ENCODE measurements at places on chromosomes 11 and 22.

DNA sequence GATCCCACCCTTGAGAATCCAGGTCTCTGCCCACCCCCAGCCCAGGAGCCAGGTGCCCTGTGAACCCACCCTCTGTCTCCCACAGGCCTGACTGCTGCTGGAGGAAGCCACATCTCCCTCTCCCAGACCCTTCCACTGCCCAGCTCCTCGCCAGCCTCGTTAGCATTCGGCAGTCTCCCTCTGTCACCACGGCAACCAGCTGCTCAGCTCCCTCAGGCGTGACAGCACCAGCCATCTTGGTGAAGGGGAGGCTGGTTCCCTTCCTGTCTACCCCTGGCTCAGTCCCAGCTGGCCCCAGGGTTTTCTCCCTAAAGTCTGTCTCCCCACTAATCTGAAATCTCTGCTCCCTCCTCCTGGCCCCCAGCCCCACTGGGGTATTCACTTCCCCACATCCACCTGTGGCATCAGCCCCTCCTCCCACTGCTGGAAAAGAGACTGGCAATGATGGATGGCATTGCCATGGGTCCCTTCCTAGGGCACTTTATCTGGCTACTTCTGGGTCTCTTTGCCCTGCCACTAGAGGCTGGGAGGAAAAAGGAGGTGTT lies 28.1 kb downstream of the NRXN2 start:
- H3K4me3 ChIP-seq: no peak overlapping the region
- peaks cover 27% of the 10 kb centered on the region for H3K27me3 ChIP-seq
- no peaks in the 10 kb centered on the region for H3K4me1 ChIP-seq
- DNase-seq: no peak

DNA sequence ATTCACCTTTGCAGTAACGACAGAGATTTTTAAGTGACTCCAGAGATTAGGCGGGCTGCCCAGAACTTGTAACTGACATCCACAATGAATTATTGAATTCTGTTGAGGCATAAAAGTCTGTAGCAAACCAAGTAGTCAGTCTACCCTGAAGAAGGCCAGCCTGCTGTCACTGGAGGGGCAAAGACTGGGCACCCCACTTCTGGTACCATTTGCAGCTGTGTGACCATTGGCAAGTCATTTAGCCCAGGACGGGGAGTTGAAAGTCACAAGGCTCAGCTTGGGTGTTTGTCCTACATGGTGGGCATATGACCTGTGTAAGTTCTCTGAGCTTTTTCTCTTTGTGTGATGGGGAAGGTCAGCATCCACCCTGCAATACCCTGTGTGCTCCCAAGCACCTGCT lies 119.4 kb downstream of the ARHGAP8 start:
- no peaks in the 10 kb centered on the region for H3K27me3 ChIP-seq
- DNase-seq: no peak
- no peak overlapping the region for H3K4me3 ChIP-seq
- H3K4me1 ChIP-seq: no peaks in the 10 kb centered on the region
- H3K36me3 ChIP-seq: no peaks in the 10 kb centered on the region

DNA sequence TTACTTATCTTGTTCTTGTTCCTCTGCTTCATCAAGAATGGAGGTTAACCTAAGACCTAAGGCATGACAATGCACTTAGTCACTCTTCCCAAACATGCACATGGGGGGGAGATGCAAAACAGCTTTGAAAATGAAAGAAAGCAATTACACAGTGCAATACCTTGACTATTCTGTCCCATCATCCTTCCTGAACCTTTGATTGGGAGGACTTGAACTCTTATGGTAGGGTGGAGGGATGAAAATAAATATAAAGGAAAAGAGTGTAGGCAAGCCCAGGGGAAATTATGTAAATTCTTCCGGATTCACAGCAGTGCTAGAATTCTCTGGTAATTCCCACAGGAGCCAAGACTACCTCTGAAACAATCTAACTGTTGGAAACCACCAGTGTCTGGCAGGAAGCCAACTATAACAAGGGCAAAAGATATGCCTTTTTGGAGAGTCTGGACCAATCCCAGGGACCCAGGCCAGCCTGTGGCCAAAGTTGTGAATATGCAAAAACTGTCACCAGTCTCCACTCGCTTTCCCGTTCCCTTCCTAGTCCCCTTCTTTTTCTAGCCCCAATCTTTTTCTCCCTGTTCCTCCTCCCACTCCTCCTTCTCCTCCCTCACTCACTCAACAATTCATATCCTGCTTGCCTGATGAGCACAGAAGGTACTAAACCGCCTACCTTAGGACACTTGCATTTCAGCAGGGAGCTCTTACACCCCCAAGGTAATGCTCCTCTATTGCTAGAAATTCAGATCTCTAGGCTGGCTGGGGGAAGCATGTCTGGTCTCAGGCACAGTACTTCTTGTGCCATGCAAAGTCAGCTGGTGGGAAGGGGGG lies 2.5 kb upstream of the RCN1 start:
- peak overlapping the region; percentile 20 for H3K4me3 ChIP-seq
- no peaks in the 10 kb centered on the region for H3K27me3 ChIP-seq
- H3K36me3 ChIP-seq: no peaks in the 10 kb centered on the region
- peaks cover 46% of the 10 kb centered on the region for H3K4me1 ChIP-seq

GRCh38 chr11:60457576-60457975 lies 1.9 kb downstream of the MS4A1 start:
- no peak for DNase-seq
- H3K4me3 ChIP-seq: no peak overlapping the region
- H3K27ac ChIP-seq: no peak overlapping the region
- H3K36me3 ChIP-seq: no peaks in the 10 kb centered on the region
- H3K4me1 ChIP-seq: no peaks in the 10 kb centered on the region
- H3K27me3 ChIP-seq: no peaks in the 10 kb centered on the region

DNA sequence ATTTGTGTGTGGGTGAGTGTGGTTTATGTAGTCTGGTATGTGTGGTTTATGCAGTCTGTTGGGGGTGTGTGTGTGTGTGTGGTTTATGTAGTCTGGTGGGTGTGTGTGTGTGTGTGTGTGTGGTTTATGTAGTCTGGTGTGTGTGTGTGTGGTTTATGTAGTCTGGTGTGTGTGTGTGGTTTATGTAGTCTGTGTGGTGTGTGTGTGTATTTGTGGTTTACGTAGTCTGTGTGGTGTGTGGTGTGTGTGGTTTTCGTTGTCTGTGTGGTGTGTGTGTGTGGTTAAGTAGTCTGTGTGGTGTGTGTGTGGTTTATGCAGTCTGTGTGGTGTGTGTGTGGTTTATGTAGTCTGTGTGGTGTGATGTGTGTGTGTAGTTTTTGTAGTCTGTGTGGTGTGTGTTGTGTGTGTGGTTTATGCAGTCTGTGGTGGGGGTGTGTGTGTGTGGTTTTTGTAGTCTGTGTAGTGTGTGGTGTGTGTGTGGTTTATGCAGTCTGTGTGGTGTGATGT lies 26.2 kb upstream of the PARVG start:
- H3K27me3 ChIP-seq: peaks cover 3% of the 10 kb centered on the region
- H3K36me3 ChIP-seq: no peaks in the 10 kb centered on the region
- H3K27ac ChIP-seq: no peak overlapping the region
- no peaks in the 10 kb centered on the region for H3K4me1 ChIP-seq

DNA sequence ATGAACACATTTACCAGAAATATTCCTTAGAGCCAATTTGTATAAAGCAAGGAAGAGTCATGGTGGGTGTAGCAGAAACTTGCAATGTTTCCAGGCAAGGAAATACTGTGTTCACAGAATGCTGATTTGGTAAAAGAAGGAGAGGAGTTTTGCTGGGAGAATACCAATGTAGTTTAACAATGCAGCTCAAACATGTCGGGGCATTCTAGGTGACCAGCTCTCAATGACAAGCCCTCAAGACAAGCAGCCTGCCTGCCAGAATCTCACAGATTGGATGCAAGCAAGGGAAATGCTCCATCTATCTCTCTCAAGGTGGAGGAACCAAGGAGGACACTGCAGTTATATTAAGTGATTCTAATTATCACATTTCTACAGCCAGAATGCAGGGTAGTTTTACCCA lies 190.4 kb downstream of the MAML2 start:
- H3K4me3 ChIP-seq: no peak overlapping the region
- no peak overlapping the region for H3K27ac ChIP-seq
- DNase-seq: no peak

DNA sequence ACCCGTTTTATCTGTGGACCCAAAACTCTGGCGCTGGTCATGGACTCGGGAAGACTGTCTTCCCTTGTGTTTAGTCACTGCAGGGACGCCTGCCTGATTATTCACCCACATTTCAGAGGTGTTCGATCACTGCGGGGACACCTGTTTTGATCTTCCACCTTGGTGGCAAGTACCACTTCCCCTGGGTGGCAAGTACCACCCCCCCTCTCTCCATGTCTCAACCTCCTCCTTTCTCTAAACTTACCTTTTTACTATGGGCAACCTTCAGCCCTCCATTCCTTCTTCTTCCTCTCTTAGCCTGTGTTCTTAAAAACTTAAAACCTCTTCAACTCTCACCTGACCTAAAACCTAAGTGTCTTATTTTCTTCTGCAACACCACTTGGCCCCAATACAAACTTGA lies 1.9 kb upstream of the NDUFC2 start:
- no peak for DNase-seq
- H3K4me3 ChIP-seq: no peak overlapping the region
- H3K4me1 ChIP-seq: peaks cover 28% of the 10 kb centered on the region
- no peak overlapping the region for H3K27ac ChIP-seq
- H3K36me3 ChIP-seq: no peaks in the 10 kb centered on the region

DNA sequence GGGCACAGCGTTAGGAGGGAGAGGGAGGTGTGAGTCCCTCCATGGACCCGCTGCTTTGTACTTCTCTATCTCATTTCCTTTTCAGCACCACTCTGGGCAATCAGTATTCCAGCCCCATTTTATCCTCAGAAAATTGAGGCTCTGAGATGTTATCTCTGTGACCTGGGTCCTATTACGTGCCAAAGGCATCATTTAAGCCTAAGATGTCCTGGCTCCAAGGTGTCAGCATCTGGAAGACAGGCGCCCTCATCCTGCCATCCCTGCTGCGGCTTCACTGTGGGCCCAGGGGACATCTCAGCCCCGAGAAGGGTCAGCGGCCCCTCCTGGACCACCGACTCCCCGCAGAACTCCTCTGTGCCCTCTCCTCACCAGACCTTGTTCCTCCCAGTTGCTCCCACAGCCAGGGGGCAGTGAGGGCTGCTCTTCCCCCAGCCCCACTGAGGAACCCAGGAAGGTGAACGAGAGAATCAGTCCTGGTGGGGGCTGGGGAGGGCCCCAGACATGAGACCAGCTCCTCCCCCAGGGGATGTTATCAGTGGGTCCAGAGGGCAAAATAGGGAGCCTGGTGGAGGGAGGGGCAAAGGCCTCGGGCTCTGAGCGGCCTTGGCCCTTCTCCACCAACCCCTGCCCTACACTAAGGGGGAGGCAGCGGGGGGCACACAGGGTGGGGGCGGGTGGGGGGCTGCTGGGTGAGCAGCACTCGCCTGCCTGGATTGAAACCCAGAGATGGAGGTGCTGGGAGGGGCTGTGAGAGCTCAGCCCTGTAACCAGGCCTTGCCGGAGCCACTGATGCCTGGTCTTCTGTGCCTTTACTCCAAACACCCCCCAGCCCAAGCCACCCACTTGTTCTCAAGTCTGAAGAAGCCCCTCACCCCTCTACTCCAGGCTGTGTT lies 829 bp upstream of the APOC3 start:
- H3K4me3 ChIP-seq: no peak overlapping the region
- no peak for DNase-seq
- H3K27me3 ChIP-seq: no peaks in the 10 kb centered on the region
- no peak overlapping the region for H3K27ac ChIP-seq

DNA sequence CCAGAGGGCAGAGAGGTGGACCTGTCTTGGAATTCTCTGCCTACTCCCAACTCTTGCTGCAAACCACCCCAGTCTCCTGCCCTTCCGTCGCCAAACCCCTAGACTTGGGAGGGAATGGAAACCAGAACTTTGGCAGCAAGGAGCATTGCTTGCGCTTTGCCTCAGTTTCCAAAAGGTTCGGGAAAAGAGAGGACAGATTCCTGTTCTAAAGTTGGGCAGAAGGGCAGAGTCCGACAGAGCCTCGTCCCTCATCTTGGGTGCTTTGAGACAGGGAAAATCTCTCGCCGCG lies 396 bp upstream of the ROBO3 start:
- H3K27ac ChIP-seq: no peak overlapping the region
- H3K36me3 ChIP-seq: no peaks in the 10 kb centered on the region
- peaks cover 56% of the 10 kb centered on the region for H3K4me1 ChIP-seq
- DNase-seq: no peak
- no peak overlapping the region for H3K4me3 ChIP-seq

DNA sequence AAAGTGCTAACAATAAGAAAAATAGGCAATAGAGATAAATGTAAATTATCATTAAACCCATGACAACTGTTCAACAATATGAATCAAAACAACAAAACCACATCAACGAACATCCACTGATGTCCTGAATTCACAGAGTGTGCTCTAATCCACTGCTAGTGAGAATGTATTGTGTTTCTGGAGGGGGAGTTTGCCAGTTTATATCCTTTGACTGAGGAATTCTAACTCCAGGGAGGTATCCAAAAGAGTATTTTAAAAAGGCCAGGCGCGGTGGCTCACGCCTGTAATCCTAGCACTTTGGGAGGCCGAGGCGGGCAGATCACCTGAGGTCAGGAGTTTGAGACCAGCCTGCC lies 1.7 kb upstream of the WEE1 start:
- DNase-seq: no peak
- H3K27ac ChIP-seq: peak overlapping the region; percentile 98
- H3K4me1 ChIP-seq: peaks cover 22% of the 10 kb centered on the region
- no peaks in the 10 kb centered on the region for H3K36me3 ChIP-seq
- H3K4me3 ChIP-seq: no peak overlapping the region

- no peaks in the 10 kb centered on the region for H3K27me3 ChIP-seq
- peaks cover 19% of the 10 kb centered on the region for H3K36me3 ChIP-seq
- H3K27ac ChIP-seq: peak overlapping the region; percentile 83
- H3K4me3 ChIP-seq: no peak overlapping the region
Observed at GRCh38 chr22:45318558-45319323, 9.0 kb downstream of the FAM118A start.

DNA sequence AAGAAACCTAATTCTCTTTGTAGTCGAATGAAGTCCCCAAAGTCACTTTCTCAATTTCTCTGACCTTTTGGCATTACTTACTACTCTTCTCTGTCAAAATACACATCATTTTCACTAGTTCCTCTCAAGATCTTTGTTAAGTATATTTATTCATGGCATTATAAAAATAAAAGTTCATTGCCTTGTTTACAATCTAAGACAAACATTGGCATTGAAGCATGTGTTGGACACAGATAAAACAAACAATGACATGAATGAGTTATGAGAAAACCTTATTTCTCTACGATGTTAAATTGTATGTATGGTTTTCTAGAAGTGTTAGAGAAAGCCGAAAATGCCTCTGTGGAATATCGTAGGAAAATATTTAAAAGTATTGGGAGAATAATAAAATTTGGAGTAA lies 8.6 kb upstream of the OR51G1 start:
- no peak overlapping the region for H3K27ac ChIP-seq
- no peaks in the 10 kb centered on the region for H3K36me3 ChIP-seq
- no peak for DNase-seq
- H3K27me3 ChIP-seq: no peaks in the 10 kb centered on the region

- H3K4me1 ChIP-seq: no peaks in the 10 kb centered on the region
- no peak overlapping the region for H3K4me3 ChIP-seq
- no peak overlapping the region for H3K27ac ChIP-seq
- DNase-seq: no peak
Observed at GRCh38 chr11:3827434-3828186, 13.1 kb downstream of the RHOG start.

GRCh38 chr22:50481440-50482106 lies at the start of gene ADM2:
ADM2 (plus strand) TSS chr22:50481543; CDS start chr22:50481848, 305 bp downstream.
- H3K4me1 ChIP-seq: peaks cover 11% of the 10 kb centered on the region
- H3K27ac ChIP-seq: no peak within 1 kb of the TSS
- peaks cover 72% of the 10 kb centered on the region for H3K27me3 ChIP-seq
- no peak for DNase-seq
- H3K36me3 ChIP-seq: no peaks in the 10 kb centered on the region
- peak within 1 kb of the TSS; percentile 30 for H3K4me3 ChIP-seq
